ENCODE measurements at places on chromosomes 2 and 18.

- H3K36me3 ChIP-seq: no peaks in the 10 kb centered on the region
- no peak for DNase-seq
- H3K27ac ChIP-seq: no peak overlapping the region
- H3K27me3 ChIP-seq: peaks cover 31% of the 10 kb centered on the region
These were observed 36.1 kb upstream of the TWIST2 start for GRCh38 chr2:238811759-238812158.

GRCh38 chr2:150532879-150533278 lies 45.4 kb upstream of the RND3 start:
- no peaks in the 10 kb centered on the region for H3K36me3 ChIP-seq
- H3K27ac ChIP-seq: no peak overlapping the region
- DNase-seq: no peak
- no peaks in the 10 kb centered on the region for H3K4me1 ChIP-seq

- H3K36me3 ChIP-seq: no peaks in the 10 kb centered on the region
- H3K4me3 ChIP-seq: no peak overlapping the region
- peaks cover 16% of the 10 kb centered on the region for H3K4me1 ChIP-seq
- H3K27me3 ChIP-seq: peaks cover 14% of the 10 kb centered on the region
These were observed 137.3 kb downstream of the SETBP1 start for GRCh38 chr18:44817831-44818473.

DNA sequence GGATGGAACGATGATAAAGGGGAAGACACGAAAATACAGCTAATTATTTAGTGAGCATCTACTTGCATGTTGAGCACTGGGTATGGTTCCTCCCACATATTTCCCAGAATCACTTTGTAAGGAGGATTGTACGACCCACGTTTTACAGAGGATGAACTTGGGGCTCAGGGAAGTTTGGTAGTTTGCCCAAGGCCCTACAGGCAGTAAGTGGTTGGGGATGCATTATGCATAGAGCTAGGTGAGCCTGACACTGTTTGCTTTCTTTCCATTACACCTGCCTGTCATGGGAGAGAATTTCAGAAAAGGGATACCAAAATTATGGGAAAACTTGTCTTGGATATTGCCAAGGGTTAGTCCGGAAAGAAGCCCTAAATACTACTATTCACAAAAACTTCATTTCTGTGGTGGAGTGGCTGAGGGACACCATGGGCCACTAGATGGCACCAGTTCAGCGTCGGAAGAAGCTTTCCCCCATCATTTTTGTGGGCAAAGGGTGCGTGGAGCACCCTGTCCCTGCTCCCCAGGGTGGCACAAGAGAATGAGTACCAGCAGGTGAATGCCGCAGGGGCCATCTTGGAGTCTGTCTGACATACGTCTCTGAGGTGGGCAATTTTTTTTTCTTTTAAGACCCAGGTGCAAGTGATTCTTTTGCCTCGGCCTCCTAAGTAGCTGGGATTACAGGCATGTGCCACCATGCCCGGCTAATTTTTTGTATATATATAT lies 23.5 kb upstream of the C18orf32 start:
- H3K27me3 ChIP-seq: peaks cover 16% of the 10 kb centered on the region
- no peaks in the 10 kb centered on the region for H3K4me1 ChIP-seq
- no peak overlapping the region for H3K4me3 ChIP-seq
- H3K36me3 ChIP-seq: no peaks in the 10 kb centered on the region
- peak; percentile 67 for DNase-seq

DNA sequence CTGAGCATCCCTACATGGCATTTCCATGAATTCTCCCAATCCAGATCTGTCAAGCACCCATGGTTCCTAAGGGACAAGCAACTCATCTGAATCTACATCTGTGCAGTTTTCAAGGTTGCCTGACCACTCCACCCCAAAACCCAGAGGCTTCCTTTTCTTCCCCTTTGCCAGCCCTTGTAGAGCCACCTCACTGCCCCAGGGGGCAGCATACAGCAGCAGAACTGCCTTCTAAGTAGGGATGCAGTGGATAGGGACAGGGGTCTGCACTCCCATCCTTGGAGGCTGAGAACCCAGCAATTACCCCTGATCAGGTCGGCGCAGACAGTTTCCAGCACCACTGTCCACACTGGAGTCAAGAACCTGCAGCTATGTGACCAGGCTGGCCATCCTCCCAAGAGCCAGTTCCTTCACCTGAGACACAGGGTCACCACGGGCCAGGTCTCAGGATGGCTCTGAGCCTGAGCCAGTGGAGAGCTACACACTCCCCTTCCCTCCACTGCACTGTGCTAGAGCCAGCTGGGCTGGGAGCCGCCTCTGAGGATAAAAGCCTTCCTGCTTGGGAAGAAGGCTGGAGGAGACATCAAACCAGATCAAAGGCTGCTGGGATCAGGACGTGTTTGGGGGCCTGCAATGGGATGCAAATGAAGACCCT lies 283.1 kb downstream of the CELF4 start:
- H3K27me3 ChIP-seq: peaks cover 12% of the 10 kb centered on the region
- H3K4me1 ChIP-seq: no peaks in the 10 kb centered on the region
- no peak overlapping the region for H3K4me3 ChIP-seq
- no peak for DNase-seq

DNA sequence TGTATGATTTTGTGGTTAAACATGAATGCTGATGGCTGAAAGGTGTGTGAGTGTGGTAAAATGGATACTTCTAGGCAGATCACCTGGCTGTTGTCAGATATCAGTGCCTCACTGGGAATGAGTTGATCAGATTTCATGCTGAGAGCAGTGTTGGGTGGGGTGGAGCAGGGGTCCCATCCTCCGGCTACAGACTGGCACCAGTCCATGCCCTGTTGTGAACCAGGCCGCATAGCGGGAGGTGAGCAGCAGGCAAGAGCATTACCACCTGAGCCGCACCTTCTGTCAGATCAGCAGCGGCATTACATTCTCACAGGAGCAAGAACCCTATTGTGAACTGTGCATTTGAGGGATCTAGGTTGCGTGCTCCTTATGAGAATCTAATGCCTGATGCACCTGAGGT lies 78.7 kb downstream of the GLI2 start:
- H3K36me3 ChIP-seq: no peaks in the 10 kb centered on the region
- H3K4me3 ChIP-seq: no peak overlapping the region
- H3K27me3 ChIP-seq: peaks cover under 1% of the 10 kb centered on the region
- DNase-seq: no peak
- no peak overlapping the region for H3K27ac ChIP-seq

DNA sequence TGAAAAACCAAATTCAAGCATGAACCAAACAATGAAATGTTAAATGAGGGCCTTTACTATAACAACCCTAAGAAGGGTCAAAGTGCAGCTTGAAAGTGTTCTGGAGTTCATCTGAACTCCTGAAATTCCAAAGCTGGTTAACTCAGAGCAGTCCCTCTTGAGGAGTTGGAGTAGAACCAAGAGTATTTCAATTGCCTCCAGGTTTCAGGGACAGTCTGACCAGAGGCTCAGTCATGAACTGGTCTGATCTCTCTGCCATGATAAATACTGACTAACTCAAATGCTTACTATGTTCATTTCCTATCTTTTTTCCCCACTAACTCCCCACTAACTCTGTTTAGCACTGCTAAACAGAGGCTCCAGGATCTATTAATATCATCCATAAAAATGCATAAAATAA lies 2.7 kb downstream of the STARD7 start:
- peak overlapping the region; percentile 86 for H3K27ac ChIP-seq
- peaks cover 68% of the 10 kb centered on the region for H3K36me3 ChIP-seq
- peaks cover 73% of the 10 kb centered on the region for H3K4me1 ChIP-seq
- peak overlapping the region; percentile 91 for H3K4me3 ChIP-seq
- DNase-seq: no peak
- H3K27me3 ChIP-seq: no peaks in the 10 kb centered on the region

DNA sequence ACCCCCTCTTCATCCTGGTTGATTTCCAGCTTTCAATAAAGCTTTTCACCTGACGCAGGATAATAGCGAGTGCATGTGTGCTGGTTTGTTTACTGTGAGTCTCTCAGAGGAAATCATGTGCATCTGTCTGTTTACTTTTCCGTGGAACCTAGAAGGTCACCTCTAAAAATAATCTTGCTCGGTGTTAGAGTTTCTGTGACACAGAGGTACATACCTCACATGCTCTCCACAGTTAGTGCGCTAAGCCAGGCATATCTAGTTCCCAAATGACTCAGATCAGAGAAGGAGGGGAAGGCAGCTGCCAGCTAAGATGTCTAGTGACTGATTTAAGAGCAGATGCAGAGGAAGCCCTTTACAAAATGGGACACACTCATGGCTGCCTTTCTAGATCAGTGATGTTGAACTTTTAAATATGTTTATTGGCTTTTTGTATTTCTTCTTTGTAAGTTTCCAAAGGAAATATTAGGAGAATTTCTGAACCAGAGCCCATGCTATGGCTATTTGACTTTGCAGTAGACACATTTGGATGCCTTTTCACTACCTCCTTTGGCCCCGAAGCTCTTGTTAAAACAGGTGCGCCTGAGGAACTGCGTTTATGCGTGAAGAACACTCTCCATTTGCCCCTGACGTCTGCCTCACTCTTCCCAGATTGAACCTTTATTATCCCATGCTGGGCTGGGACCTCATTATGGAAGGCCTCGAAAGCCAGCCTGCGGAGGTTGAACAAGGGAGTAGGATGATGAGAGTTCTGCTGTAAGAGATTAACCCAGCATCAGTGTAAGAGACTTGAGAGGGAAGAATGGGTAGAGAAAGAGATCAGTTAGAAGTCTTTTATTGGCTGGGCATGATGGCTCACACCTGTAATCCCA lies 145.6 kb downstream of the FAM161A start:
- no peaks in the 10 kb centered on the region for H3K27me3 ChIP-seq
- no peak overlapping the region for H3K27ac ChIP-seq
- H3K4me3 ChIP-seq: no peak overlapping the region

DNA sequence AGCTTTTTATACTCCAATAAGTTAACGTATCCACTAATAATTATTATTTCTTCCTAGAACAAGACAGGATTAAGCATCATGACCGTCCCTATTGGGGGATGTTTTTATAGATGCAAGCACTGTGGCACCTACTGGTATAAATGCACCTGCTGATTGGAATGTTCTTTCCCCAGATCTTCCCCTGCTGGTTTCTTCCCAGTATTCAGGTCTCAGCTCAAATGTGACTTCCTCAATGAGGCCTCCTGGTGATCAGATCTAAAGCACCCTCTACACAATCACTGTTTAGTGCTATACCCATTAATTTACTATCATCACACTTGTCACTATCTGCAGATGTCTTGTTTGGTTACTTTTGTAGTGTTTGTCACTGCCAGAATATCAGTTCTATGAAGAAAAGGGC lies 3.9 kb upstream of the TYMS start:
- peaks cover 43% of the 10 kb centered on the region for H3K27me3 ChIP-seq
- peaks cover 8% of the 10 kb centered on the region for H3K36me3 ChIP-seq
- no peak for DNase-seq
- H3K4me3 ChIP-seq: no peak overlapping the region

DNA sequence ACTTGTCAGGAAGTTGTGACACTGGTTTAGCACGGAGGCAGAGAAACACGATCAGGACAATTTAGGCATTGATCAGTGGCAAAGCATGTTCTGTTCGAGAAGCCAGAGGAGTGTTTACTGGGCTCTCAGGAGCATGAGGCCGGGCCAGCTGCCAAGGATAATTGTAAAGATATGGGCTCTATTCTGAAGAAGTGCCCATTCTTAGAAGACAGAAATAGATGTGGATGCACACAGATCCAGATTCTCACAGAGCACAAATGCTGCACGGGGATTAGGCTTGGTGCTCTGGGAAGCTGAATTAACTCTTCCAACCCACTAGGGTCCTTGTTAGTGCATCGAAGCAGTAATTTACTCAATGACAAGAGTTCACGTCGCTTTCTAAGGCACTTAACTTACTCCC lies 16.2 kb downstream of the AFF3 start:
- H3K27ac ChIP-seq: no peak overlapping the region
- H3K27me3 ChIP-seq: peaks cover 4% of the 10 kb centered on the region
- DNase-seq: no peak
- H3K4me3 ChIP-seq: no peak overlapping the region
- peaks cover 3% of the 10 kb centered on the region for H3K36me3 ChIP-seq

- no peak for DNase-seq
- peak overlapping the region; percentile 92 for H3K27ac ChIP-seq
- H3K4me3 ChIP-seq: peak overlapping the region; percentile 23
- H3K4me1 ChIP-seq: peaks cover 28% of the 10 kb centered on the region
These were observed 280.7 kb upstream of the HNRNPA3 start for GRCh38 chr2:176931588-176932563.

DNA sequence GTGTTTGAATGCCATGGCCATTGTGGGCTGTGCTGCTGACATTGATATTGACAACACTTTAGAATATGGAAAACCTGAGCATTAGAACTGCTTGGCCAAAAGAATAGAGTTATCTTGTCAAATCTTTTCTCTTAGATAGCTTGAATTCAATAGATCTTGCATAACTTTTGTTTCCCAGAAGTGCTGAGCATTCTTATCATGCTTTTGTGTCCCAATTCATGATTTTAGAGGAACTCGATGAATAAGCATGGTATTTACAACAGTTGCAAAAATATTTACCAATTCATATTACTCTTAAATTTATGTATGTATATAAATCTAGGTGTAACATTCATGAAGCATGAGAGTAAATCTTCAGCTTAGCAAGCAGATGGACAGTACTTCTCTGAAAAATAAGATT lies 508.0 kb downstream of the BCL11A start:
- no peaks in the 10 kb centered on the region for H3K4me1 ChIP-seq

- peaks cover 52% of the 10 kb centered on the region for H3K27me3 ChIP-seq
- no peak overlapping the region for H3K27ac ChIP-seq
- no peaks in the 10 kb centered on the region for H3K36me3 ChIP-seq
- no peaks in the 10 kb centered on the region for H3K4me1 ChIP-seq
- no peak overlapping the region for H3K4me3 ChIP-seq
- no peak for DNase-seq
These were observed 8.8 kb upstream of the WNT6 start for GRCh38 chr2:218850796-218851195.

DNA sequence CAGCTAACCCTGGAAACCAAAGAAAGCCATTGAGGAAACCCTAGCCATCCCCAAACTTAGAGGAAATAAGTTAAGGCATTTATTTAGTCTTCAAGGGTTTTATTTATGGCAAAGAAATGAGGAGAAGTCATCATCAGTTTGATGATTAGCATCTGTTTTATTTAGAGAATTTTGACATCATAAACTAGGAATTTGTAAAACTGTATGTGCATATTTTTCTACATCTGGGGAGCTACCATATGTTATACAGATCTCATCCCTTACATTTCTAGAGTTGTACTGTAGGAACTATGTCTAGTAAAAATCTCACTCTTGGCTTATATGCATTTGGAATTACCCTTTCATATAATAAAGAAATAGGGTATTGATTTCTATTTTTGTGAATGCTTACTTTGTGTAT lies 48.7 kb downstream of the FMNL2 start:
- no peaks in the 10 kb centered on the region for H3K4me1 ChIP-seq
- no peak overlapping the region for H3K4me3 ChIP-seq
- H3K27ac ChIP-seq: no peak overlapping the region
- no peak for DNase-seq
- H3K27me3 ChIP-seq: peaks cover 8% of the 10 kb centered on the region
- no peaks in the 10 kb centered on the region for H3K36me3 ChIP-seq

GRCh38 chr2:215404348-215405012 lies 31.4 kb downstream of the FN1 start:
- no peak for DNase-seq
- no peak overlapping the region for H3K4me3 ChIP-seq
- no peak overlapping the region for H3K27ac ChIP-seq
- H3K27me3 ChIP-seq: peaks cover 27% of the 10 kb centered on the region

- no peak overlapping the region for H3K4me3 ChIP-seq
- H3K36me3 ChIP-seq: no peaks in the 10 kb centered on the region
- H3K27ac ChIP-seq: no peak overlapping the region
- H3K27me3 ChIP-seq: peaks cover 9% of the 10 kb centered on the region
- DNase-seq: no peak
- peaks cover 4% of the 10 kb centered on the region for H3K4me1 ChIP-seq
These were observed 50.6 kb upstream of the SETBP1 start for GRCh38 chr18:44630118-44630517.

- H3K4me3 ChIP-seq: no peak overlapping the region
- peaks cover 97% of the 10 kb centered on the region for H3K36me3 ChIP-seq
- peak overlapping the region; percentile 61 for H3K27ac ChIP-seq
- no peaks in the 10 kb centered on the region for H3K27me3 ChIP-seq
These were observed 133.9 kb upstream of the CCDC195 start for GRCh38 chr2:224850081-224850480.
